ENCODE measurements at places on chromosomes 16 and 17.

DNA sequence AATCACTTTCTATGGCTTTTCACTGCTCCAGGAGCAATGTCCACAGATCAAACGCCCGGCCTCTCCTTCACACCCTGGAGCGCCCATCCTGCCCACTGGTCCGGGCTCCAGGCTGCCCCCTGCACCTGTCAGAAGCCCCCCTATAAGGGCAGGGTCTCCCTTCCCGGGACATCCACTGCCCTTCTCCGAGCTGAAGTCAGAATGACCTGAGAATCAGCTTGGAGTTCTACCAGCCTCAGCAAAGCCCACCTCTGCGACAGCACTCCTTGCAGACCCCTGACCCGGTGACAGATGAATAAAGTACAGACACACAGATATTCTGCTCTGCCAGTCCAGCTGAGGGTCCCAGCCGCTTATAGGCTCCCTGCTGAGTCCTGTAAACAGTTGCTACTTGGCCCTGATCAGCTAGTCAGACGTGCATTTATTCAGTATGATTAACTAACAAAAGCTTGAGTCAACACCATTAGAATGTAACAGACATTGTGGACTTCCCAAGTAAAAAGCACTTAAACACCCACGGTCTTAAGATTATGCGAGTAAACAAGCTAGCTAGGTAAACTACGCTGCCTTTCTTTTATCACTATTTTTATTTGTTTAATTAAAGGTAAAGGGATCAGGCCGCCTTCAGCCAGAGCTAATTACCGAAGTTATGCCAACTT, 4.8 kb downstream of the SLC7A5 start:
- no peak for DNase-seq

GRCh38 chr17:1617620-1618174, 10.9 kb downstream of the SLC43A2 start:
- DNase-seq: no peak

DNA sequence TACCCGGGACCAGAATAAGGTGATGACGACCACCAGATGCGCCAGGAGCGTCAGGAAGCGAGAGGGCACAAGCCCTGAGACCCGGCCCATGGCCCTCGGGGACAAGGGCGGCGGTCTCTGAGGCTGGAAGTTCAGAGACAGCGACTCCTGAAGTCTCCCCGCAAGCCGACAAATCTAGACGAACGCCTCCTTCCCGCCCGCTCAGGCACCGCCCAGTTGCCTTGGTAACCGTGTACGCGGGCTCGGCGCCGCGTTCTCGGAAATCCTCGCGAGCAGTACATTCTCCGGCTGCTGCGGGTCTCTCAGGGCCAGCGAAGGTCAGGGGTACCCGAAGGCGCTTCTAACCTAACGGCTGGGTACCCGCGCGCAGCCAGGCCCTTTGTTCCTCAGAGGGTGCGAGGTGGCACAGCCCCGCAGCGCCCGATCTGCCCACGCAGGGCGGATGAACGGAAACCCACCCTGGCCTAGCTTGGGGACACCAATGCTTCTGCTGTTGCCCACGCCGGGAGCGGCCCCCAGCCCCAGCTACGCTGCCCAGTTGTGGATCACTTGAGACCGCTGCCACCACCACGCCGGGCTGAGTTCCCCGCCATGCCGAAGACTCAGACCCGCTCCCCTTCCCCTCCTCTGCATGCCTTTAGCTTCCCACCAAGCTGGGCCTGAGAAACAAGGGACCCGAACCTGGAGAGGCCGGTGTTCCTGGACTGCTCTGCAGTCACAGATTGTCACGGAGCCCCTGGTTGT, at the start of gene TMEM107:
TSS of gene TMEM107 (minus strand) at position 184 of the 744 bp plus-strand sequence. CDS start at position 90, 94 bp downstream.
- peak; percentile 93 for DNase-seq

- DNase-seq: peak; percentile 83
Observed at GRCh38 chr17:78383725-78384471, 5.4 kb downstream of the PGS1 start.

DNA sequence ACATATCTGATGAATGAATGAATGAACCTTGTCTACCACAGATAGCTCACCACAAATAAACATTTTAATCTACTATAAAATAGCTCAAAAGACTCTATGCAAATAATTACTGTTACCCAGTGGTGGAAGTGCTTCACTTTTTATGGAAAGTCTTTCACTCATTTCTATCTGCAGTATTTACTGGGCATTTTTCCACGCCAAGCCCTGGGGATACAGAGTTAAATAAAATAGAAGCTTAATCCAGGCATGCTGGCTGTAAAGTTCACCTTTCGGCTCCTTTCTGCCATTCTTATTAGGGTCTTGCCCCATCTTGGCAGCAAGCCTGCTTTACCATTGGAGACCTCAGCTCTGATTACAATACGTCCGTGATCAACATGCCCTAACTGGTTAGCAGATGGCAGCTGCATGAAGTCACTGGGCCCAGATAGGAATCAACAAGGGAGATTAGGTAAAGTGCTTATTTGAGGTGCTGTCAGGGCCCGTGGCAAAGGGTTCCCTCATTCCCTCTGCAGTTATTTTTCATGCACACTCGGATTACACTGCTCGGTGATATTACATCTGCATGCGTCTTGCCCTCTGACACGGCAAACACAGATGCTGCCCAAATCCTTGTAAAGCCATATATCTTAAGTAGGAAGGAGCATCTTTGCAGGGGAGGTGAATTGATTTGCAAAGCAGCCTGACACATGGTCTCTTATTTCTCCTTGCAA, 648.9 kb downstream of the WWOX start:
- DNase-seq: no peak

DNA sequence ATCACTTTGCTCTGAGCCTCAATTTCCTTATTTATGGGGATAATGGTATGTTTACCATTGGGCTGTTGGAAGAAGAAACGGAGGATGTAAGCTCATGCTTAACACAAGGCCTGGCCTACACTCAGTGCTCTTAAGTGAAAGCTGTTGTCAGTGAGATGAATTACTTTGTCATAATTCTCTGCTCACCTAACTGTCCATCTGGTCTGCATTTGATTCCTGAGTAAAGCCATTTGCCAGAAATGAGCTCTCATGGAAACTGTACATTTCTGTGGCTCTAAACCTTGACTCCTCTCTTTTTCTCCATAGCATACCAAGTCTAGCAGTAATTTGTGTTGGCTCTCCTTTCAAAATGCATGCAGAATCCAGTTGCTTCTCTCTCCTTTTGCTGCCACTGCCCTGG, 445.7 kb downstream of the UTP18 start:
- DNase-seq: no peak

DNA sequence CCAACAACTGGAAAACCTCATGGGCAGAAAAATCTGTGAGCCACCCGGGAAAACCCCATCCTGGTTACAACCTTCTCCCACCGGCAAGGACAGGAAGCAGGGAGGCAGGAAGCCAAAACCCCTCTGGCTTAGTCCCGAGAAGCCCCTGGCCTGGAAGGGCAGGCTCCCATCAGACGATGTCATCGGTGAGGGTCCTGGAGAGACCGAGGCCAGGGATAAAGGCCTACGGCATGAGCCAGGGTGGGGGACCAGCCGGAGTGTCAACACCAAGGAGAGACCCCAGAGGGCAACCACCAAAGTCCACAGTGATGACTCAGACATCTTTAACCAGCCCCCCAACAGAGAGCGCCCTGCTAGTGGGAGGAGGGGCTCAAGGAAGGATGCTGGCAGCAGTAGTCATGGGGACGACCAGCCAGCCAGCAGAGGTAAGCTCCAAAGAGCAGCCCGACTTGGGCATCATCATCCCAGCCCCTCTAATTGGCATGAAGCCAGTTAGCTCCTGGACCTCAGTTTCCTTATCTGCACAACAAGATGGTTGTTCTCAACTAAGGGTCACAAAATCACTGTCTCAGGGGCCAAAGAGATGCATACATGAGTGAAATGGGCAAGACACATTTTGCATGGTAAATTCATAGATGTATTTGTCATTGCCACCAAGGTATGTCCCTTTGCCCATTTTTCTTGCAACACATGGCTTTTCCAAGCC, 190.7 kb downstream of the KATNIP start:
- DNase-seq: no peak

- no peak for DNase-seq
Observed at GRCh38 chr16:16017812-16018211, 68.4 kb downstream of the ABCC1 start.

GRCh38 chr17:18117982-18118975, 9.7 kb downstream of the MYO15A start:
- no peak for DNase-seq

GRCh38 chr17:66790501-66791061, 44.3 kb upstream of the CACNG5 start:
- DNase-seq: no peak

GRCh38 chr16:13397126-13397525, 495.7 kb downstream of the SHISA9 start:
- no peak for DNase-seq

DNA sequence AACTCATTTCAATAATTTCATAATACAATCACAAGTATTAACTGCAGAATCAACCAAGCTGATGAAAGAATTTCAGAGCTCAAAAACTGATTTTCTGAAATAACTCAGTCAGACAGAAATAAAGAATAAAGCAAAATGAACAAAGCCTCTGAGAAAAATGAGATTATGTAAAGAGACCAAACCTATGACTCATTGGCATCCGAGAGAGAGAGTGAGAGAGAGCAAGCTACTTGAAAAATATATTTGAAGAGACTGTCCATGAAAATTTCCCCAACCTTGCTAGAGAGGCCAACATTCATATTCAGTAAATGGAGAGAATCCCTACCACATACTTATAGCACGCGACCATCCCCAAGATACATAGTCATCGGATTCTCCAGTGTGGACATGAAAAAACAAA, 1376.4 kb downstream of the CDH11 start:
- DNase-seq: no peak

DNA sequence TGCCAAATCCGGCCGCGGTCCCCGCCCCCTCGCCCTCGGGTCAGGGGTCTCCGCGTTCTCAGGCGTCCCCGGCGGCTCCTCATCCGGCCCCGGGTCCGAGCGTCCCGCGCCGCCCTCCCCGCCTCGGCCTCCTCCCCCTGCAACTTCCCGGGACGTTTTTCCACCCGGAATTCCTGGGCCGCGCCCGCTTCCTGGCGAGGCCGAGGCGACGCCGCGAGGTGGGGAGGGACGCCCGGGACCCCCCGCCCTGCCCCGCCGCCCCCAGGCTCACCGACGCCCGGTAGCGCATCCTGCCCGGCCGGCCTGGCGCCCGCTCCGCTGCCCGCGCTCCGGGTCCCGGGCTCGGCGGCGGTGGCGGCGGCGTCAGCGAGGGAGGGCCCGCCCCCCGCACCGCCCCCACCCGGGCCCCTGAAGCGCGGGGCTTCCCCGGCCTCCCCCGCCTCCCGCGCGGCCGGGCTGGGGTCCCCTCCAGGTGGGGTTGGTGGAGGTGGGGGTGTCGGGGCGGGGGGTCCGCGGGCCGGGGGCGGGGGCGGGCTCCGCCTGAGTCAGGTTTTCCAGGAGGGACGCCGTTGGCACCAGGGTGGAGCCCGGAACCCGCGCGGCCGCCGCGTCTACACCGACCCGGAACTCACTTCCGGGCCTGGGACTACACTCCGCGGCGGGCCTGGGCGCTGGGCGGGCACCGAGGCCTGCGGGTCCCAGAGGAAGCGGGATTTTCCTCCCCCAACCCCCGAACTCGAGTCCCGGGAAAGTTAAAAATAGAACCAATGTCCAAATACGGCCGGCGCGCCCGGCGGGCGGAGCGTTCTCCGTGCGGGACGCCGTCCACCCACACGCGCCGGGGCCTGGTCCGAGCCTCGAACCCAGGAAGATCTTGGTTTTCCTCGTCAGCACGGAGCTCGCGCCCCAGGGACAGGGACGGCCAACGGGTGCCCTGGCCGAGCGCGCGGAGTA, 6.8 kb downstream of the MYO1C start:
- DNase-seq: peak; percentile 76

GRCh38 chr17:40190197-40191021, 13.1 kb downstream of the RAPGEFL1 start:
- peak; percentile 50 for DNase-seq

DNA sequence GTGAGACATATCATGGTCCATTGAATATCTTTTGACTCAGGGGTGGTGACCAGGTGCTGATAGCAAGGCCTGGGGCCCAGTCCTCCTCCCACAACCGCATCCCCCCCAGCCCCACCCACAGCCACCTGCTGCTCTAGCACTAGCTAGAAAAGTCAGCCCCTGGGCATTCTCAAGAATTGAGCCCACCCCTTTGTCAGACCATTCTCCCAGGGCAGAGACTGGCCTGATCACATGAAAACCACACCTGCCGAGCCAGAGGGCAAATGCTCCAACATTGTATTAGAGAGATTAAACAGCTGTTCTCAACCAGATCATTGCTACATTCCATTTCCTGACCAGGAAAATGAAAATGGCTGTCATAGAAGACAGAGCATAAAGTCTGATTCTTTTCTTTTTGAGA, 62.4 kb downstream of the RAB11FIP4 start:
- DNase-seq: no peak

Data from stimulated activated CD4-positive, alpha-beta T cell treated with anti-CD3 and anti-CD28 coated beads, Interleukin-15, amount 100 ng/mL, for 24 hours (primary cell).